Peyer's patch (tissue), 4 donors: ENCODE measurements at places on chromosomes 1 and 21.

DNA sequence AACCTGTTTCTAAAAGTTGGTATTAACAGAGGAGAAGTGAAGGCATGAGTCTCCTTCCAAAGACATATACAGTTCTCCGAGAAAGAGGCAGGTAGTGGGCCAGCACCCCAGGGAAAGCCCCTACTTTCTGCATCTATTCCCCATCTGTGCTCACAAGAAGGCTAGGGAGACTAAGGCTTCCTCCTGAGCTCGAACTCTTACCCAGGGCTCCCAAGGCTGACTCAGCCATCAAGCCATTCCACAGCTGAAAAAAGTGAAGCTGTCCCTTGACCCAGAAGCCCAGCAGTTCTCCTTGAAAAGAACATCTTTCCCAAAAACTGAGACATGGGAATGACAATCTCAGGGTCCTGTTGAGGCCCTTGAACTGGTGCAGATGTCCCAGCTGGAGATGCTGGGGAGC, 1.9 kb upstream of the PADI3 start:
- no peak for DNase-seq

- DNase-seq: no peak
These were observed 29.9 kb downstream of the CHML start for GRCh38 chr1:241610056-241610815.

DNA sequence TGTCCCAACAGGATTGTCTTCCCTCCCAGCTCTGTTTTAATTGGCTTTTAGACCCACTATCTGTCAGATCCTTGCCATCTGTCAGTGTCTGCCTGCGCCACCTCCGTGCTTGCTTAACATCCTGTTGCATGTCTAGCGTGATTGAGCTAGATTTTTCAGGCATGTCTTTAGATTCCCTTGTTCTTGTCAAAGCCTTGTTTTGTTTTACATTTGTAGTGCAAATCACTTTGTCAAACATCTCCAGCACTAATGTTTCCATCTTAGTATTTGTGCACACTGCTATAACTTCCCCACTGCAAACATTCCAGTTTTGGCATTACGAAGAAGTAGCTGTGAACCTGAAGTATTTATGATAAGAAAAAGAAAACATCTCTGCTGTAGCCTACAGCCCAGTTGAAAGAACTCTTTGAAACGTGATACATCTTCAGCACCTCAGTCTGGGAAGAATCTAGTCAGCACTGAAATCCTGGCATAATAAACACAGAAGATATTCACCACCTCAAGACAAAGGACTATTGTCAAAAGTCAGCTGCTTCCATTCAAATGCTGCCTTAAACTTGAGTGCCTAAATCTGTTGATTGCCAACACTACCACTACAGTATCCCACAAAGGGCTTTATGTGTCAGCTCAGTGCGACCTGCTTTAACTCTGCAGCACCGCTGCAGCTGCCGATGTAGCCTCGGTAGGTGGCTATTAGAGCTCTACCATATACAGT, 105.0 kb downstream of the FNBP1L start:
- no peak for DNase-seq

- DNase-seq: no peak
These were observed 954.9 kb downstream of the ADGRL2 start for GRCh38 chr1:82755671-82756070.

GRCh38 chr1:118564961-118565703, 380.1 kb upstream of the SPAG17 start:
- no peak for DNase-seq
